Stimulated activated CD8-positive, alpha-beta memory T cell treated with anti-CD3 and anti-CD28 coated beads, Interleukin-2, amount 100 ng/mL, for 1 hour (primary cell): ENCODE measurements at places on chromosomes 3 and 15.

GRCh38 chr3:41629072-41629471 is 332.8 kb downstream of the ULK4 start:
- no peak for DNase-seq

DNA sequence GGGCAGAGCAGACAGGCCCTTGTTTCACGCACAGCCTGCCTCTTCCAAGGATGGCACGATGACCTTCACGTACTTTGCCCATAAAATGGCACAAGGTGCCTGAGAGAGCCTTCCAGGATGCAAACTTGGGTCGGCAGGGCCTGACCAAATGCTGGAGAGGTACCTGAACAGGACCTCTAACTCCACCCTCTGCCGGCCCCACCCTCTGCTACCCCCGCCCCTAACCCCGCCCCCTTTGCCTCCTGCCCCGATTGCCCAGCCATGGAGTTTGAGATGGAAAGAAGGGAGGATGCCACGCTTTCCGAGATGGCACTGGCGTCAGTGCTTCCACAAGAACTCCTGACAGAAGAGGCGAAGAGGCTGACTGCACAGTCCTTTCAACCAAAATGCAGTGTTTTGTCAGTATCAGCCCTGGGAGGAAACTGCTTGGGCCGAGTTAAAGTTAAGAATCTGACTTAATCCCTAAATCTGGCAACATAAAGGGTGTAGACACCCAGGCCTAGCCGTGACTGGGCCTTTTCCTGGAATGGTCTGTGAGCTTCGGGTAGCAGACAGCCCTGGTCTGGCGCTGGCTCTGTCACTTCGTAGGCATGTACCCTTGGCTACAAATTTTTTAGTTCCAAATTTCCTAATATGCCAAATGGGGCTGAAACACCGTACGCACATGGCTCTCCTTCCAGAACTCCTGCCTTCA is 230.3 kb upstream of the RGMA start:
- no peak for DNase-seq

- DNase-seq, result no peak
These were observed 90.5 kb downstream of the CHRNA7 start for GRCh38 chr15:32120577-32121383.

DNA sequence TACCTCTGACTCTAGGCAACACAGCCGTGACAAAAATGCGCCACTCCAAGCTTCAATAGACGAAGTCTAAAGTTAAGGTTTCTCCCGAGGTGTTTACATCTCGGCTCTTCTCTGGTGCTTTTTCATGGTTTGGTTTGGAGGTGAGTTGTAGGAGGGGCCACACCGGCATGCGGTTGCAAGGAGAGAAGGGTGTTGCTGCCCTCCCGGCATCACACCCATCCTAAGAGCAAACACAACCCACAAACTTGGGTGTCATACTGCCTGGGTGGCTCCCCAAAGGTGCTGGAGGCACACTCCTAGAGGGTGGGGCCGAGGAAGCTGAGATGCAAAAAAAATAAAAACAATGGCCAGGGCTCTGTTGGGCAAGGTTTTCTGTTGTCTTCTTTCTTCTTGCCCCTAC is 225.2 kb upstream of the ICE2 start:
- DNase-seq, result no peak

- no peak for DNase-seq
These were observed 2.3 kb upstream of the P2RY13 start for GRCh38 chr3:151331696-151332095.

GRCh38 chr3:192929755-192930547 is 12.3 kb upstream of the MB21D2 start:
- no peak for DNase-seq
